Fibroblast of villous mesenchyme (primary cell): ENCODE measurements at places on chromosomes 2 and 18. TPM values are rescaled to one million over a fixed set of nuclear protein-coding genes. Genes with fewer than 3 reads are reported as not detected.

SGO2 gene
- total RNA-seq = 5.8 and 12.1 TPM in 2 replicates

- no peak for DNase-seq
These were observed 202.7 kb downstream of the PTH2R start for GRCh38 chr2:208609166-208609804.

- DNase-seq = no peak
These were observed 144.9 kb upstream of the MYCN start for GRCh38 chr2:15795426-15795825.

DNA sequence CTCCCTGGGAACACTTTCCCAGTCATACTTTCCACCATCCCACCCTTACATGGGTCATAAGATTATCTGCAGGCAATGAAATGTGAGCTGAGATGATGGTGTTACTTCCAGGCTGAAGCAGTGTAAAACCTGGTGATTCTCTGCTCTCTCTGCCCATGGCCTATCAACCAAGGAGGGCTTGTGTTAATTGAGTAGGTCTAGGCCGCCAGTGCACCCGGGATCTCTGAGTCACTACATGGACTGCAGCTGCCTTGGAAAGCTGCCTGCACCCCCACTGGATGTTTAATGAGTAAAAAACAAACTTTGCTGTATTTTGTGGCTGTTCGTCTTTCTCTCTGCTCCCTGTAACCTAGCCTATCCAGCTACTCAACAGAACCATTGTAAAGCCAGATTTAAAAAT, 451.7 kb upstream of the SMIM21 start:
- DNase-seq = no peak

CDK15 gene
- 3.5 and 7.4 TPM in 2 replicates for total RNA-seq

ITPRIPL1 gene
- 3.2 and 5.2 TPM in 2 replicates for total RNA-seq

DNA sequence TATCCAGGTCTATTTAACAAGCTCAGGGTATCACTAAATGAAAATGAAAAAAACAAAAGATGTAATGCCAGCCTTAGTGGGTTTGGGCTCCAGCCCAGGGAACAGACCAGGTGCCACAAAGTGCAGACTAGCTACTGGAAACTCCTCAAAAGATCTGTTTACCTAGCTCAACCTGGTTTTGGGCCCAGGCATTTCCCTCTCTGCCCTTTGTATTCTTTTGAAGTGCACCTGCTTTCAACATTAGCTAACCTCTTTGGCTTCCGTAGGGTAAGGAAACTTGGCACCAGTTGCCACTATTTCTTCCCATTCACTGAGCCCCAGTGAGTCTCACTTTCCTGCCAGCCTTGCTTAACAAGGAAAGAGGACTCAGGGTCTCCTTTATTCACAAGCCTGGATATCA, 123.6 kb upstream of the CDCA7 start:
- no peak for DNase-seq

POU3F3 gene
- total RNA-seq = not detected in 2 replicates

- DNase-seq = no peak
These were observed 70.1 kb downstream of the LDLRAD4 start for GRCh38 chr18:13288509-13289133.

SCN3A gene
- under 0.01 TPM in 1 of 2 replicates, not detected in the other for total RNA-seq

DNA sequence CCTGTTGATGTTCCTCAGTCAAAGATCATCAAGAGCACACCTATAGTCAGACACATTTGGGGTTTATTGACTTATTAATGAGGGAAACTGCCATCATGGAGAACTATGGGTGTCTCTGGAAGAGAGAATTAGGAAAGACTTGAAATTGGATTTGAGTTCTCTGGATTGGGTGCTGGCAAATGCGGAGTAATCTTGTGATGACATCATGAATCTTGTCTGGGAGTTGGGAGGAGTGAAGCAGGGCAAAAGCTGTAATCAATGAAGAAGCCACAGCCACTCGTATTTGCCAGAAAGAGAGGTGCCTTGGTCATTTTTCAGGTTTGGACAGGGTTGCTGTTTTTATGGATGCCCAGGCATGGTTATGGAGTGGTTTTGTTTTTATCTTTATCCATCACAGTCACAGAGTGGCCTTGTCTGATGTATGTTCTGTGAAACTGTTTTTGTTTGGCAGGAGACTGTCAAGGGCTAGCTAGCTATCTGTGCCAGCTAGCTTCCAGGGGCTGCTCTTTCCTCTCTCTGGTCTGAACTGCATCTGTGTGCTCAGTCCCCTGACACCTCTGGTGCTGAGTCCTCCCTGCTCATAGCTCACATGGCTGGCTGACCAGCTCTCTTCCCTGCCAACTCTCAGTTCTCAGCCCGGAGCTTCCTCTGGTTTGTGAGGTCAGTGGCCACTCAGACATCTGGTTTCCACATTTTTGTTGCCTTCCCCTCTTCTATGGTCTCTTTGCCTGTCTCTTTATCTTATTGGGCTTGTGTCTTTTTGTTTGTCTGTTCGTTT, 193.4 kb upstream of the RMP24 start:
- DNase-seq = no peak

DNA sequence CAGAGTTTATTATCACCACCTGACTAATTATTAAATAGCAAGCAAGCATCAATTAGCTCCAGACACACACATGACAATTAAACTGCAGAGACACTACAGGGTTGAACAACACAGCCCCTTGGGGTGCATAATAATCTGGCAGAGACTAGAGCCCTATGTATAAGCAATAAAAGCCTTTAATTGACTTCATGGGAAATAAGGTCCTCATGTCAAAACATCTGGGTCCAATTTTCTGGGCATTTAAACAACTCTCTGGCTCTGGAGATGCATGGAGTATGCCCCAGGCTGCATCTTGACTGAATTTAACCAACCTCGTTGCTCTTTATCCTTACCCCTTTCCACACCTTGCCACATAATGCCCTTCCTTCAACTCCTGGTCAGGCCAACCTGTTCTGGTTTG, 270.7 kb upstream of the THUMPD2 start:
- DNase-seq = no peak

GRCh38 chr2:17830053-17831034, 14.1 kb downstream of the MSGN1 start:
- peak; percentile 80 for DNase-seq

GRCh38 chr2:118049140-118049815, 35.4 kb upstream of the CCDC93 start:
- no peak for DNase-seq

GRCh38 chr2:8230466-8230865, 451.4 kb upstream of the ID2 start:
- no peak for DNase-seq

DNA sequence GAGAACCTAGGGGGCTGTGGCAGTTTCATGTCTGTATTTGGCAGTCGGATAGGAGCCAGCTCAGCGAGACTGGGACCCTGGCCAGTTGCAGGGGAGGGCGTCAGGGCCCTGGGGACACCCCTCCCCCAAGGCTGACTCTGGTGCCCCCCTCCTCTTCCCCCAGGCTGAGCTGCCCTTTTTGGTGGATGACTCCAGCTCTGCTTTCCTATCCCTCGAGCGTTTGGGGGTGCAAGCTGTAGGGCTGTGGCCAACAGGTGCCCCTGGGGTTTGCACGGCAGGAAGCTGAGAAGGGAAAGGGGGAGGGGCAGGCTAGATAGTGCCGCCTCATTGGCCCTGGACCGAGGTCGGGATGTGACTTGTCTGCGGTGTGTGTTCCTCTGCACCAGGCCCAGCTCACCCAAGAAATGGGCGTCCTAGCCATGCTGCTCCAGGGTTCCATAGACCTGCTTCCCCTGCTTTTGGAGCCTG, 26.4 kb downstream of the SPEG start:
- no peak for DNase-seq

DNA sequence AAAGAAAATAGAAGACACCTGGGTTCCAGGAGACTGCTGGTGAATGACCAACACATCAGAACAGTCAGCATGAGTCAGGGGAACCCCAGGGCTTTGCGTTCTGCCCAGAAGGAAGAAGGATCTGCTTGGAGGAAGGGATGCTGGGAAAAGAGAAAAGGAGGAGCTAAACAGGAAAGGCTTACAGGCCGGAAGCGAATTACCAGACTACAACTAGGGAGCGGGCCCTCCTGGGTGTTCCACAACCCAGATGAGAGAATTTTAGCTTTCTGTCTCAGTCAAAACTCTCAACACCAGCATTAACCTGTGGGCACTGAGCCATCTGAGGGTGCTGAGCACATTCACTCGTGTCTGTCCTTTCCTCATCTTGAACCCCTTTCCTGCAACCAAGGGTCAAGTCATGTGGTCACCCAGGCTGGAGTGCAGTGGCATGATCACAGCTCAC, 19.2 kb downstream of the CDC42EP3 start:
- DNase-seq = peak; percentile 45

DNA sequence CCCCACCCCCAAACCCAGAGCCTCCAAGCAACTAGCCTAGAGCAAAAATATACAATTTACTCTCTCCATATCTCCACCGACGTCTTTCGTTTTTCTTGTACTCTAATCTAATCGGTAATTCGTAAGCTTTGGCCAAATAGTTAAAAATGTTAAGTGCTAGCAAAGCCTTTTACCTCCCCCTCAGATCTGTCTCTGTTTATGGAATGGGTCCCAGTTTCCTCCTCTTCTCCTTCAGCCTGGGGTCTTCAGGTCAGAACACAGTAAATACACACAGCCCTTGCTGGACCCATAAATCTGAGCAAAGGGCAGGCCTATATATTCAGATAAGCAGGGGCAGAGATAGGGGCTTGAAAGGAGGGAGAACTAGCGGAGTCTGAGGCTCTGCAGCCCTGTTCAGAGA, 267.4 kb downstream of the MEIS1 start:
- peak; percentile 97 for DNase-seq

MERTK gene
- total RNA-seq = under 0.01 TPM in 2 replicates

KCNG2 gene
- total RNA-seq = under 0.01 and 0.64 TPM in 2 replicates

- peak; percentile 22 for DNase-seq
These were observed 221.5 kb upstream of the SLC35G4 start for GRCh38 chr18:11387880-11388279.

DNA sequence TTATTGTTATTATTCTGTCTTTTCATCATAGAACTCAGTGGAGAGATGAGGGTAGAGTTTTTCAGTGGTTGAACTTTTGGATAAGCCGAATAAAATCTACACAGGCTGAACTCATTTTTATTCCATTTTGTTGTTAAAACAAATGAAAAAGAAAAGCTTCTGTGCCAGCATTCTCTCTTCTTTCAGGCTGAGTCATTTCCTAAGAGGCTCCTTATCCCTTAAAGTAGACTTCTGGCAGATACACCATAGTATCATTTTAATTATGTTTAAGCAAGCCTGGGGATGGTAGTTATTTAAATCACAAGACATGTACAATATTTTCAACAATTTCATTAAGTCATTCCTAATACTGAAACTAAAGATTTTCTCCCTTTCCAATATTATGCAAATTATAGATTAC, 1364.0 kb upstream of the NRXN1 start:
- no peak for DNase-seq

- no peak for DNase-seq
These were observed 41.6 kb downstream of the GPR155 start for GRCh38 chr2:174445248-174445647.

TEX44 gene
- total RNA-seq = not detected in 2 replicates

- DNase-seq = peak; percentile 66
These were observed at the start of gene DCTN1 for GRCh38 chr2:74379851-74380789. Gene DCTN1, minus strand, starts transcription at chr2:74380311. Its CDS starts 274 bp downstream, at chr2:74380037.

GRCh38 chr2:215868846-215869543, 144.4 kb downstream of the MREG start:
- no peak for DNase-seq

GRCh38 chr18:36887114-36887513, 58.2 kb downstream of the KIAA1328 start:
- DNase-seq = no peak

DNA sequence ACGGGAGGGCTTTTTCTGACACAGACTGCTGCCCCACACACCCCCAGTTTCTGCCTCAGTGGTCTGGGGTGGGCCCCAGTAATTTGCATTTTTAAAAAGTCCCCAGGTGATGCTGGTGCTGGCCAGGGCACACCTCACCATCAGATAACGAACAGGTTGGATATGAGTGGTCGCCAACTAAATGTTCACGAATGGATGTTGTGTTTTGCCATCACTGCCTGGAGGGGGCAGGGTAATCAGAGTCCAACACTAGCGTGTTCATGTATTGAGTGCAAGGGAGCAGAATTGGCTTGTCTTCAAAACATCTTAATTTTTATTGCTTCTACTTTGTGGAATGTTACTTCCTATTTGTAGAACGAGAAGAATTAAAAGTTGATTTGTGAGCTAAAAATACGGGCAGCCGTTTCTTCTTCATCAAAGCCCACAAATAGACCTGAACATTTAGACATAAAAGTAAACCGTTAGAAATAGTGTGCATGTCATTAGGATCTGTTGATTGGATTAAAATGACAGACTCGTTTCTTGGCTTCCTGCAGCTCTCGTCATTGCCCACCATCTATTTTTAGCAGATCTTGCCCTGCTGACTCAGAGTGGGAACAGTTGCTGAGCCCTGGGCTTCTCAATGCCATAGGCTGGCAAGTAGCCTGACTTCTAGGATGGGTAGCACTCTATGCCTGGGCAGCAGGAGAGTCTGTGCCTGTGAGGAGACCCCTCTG, 45.2 kb downstream of the NCK2 start:
- peak; percentile 68 for DNase-seq

DNA sequence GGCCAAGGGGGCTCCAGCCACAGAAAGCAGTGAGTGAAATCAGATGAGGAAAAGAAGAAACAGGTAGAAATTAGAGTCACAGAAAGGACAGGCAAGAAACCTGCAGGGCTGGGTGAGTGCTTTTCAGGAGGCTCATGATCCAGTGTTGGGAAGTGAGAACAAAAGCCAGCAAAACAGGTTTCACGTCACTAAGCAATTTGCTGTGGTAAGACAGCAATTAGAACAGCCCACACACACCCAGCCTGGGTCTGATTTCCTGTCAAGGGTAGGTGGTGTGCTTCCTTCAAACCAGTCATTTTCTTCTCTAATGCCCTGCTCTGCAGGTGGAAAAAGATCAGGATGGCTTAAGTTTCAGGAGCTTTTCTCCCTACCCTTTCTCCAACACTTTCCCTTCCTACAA, 52.9 kb upstream of the XDH start:
- no peak for DNase-seq

- DNase-seq = no peak
These were observed 22.4 kb downstream of the TEX51 start for GRCh38 chr2:126921066-126921465.

DNA sequence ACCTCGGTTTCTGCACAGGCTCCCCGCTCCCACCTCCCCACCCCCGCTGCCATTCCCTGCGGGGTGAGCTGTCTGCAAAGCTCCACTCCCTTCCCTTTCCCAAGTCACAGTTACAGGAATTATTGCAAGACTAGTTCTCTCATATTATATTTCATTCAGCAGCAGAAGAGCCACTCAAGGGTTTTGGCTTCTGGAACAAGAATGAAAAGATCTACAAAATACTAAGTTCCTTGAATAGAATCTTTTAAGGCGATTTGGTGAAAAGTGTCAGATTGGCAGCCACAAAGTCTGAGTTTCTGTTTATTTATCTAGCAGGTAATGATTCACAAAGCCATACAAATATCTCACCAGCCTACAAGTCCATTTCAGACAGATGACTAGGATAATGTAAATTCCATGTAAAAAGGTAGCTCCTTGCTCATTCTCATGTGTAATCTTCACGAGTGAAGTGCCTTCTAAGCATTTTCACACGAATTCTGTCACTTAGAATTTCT, 221.9 kb upstream of the RBBP8 start:
- DNase-seq = peak; percentile 50
